ENCODE measurements at places on chromosomes 2 and 18.

GRCh38 chr2:100148883-100149282, 6.5 kb upstream of the AFF3 start:
- no peak for DNase-seq

DNA sequence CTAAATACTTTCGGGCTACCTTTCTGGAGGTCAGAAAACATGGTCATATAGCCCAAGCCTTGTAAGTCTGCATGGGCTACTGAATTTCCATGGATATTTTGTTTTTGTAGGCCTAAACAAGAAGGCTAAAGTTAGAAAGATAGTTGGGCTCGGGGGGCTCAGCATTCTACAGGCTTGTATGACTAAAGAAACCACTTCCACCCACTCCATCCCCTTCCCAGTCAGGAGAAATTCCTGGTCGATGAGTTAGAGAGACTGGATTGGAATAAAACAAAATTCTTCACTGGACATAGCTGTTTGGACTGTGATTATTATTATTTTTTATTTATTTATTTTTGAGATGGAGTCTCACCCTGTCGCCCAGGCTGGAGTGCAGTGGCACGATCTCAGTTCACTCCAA, 539.4 kb upstream of the TNP1 start:
- no peak for DNase-seq

- DNase-seq, result no peak
These were observed 91.6 kb downstream of the BIN1 start for GRCh38 chr2:127015106-127015910.

- no peak for DNase-seq
These were observed 123.7 kb downstream of the MAP4K4 start for GRCh38 chr2:101821059-101821805.

DNA sequence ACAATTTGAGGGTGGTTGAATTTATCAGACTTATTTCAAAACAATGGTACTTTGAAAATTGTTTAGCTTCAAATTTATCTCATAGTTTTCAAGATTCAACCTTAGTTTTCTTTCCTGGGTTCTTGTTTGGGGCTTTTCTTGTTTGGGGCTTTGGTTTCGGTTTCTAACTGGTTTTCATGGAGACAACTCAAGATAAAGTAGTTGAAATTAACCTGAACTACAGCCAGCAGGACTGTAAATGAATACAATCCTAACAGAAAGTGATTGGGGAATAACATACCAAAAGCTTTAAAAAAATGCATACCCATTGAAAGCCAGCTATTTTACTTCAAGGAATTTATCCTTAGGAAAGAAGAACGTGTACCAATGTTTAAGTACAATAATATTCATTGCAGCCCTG, 133.5 kb upstream of the SLC14A2 start:
- DNase-seq, result no peak

DNA sequence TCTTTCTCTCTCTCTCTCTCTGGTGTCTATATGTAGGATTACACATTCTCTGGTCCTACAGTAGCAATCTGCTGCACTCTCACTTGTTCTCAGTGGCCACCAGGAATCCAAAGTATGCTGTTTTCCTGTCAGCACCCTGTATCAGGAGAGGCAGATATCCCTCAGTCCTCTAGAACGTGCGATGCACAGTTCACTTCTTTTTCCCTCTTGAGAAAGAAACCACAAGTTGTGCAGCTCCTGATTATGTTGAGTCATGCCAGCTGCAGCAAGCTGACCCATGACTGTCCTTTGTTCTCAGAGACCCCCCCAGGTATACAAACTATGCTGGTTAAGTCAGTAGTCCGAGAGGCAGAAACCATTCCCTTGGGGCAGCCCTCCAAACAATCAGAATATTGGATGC, 54.6 kb downstream of the LANCL1 start:
- no peak for DNase-seq

- no peak for DNase-seq
These were observed 42.0 kb downstream of the ITGA4 start for GRCh38 chr2:181499231-181499630.

- DNase-seq, result no peak
These were observed 44.3 kb upstream of the TNFRSF11A start for GRCh38 chr18:62280786-62281185.

DNA sequence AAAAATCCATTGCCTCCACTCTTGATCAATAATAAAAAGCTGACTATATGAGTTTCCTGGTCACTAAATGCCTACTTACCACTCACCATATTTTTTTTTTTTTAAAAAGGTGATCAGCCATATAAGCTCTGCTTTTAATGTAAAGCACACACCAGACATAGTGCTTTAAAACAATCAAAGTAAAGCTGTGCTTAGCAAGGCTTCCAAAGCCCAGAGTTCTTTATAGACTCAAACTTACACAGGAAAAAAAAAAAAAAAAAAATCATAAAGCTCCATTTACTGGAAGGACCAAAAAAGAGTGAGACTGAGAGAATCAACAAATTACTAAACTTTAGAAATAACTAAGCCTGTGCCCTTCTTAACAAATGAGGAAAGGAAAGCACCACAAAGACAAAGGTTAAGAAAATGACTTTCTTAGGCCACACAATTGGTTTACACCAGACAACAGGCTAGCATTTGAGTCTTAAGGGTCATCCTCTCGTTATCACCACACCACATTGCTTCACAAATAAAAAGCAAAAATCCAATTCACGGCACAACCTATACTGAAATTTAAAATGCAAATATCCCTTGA, 11.2 kb downstream of the ACVR1 start:
- DNase-seq, result no peak

GRCh38 chr2:128550389-128550788, 231.7 kb upstream of the HS6ST1 start:
- no peak for DNase-seq

DNA sequence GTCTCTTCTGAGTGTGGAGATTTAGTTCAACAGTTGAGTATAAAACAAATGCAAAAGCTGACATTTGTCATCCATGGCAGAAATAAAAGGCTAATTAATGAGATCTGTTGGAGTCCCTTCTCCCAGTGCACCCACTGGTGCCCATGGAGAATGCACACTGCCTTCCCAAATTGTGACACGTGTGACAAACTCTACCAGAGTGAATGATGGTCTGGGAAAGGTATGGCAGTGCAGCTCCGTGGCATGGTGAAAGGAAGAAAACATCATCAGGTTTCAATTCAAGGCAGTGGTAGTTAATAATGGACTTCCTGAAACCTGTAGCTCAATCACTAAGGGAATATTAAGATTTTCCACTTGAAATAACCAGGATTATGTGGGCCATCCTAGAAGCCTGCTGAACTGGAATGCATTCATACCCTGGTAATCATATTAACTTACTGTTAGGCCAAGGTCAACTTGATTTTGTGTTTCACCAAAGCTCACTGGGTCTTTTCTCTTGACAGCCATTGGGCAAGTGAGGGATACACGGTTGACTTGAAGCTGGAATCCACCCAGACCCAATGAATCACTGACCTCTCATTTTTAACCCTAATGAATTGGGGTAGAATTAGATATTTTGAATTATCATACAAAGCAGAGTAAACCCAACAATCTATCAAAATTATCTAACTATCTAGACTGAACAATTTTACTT, 167.6 kb downstream of the AFF3 start:
- no peak for DNase-seq

DNA sequence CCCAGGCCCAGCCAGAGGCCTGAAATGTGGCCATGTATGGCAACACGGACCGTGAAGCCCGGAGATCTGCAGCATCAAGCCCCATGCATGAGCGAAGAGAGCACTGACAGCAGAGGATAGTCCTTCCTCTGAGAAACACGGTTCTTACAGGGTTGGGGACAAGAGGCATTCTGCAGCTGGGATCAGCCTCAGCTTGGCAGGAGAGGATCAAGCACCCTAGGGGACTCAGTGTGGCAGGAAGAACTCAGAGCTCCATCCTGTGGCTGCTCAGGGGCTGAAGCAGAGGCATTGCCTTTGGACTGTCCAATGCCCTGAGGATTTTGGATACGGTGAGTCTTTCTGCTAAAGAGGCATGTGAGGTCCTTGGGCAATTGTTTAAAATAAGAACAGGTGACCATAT, 368.7 kb downstream of the ZNF516 start:
- no peak for DNase-seq

DNA sequence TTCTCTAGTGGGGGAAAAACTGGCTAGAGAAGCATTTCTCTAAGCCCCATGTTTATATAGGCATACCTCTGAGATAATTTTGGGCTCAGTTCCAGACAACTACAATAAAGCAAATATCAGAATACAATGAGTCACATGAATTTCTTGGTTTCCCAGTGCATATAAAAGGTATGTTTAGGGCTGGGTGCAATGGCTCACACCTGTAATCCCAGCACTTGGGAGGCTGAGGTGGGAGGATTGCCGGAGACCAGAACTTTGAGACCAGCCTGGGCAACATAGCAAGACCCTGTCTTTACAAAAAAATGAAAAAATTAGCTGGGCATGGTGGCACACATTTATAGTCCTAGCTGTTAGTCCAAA, 22.2 kb downstream of the TSN start:
- no peak for DNase-seq

DNA sequence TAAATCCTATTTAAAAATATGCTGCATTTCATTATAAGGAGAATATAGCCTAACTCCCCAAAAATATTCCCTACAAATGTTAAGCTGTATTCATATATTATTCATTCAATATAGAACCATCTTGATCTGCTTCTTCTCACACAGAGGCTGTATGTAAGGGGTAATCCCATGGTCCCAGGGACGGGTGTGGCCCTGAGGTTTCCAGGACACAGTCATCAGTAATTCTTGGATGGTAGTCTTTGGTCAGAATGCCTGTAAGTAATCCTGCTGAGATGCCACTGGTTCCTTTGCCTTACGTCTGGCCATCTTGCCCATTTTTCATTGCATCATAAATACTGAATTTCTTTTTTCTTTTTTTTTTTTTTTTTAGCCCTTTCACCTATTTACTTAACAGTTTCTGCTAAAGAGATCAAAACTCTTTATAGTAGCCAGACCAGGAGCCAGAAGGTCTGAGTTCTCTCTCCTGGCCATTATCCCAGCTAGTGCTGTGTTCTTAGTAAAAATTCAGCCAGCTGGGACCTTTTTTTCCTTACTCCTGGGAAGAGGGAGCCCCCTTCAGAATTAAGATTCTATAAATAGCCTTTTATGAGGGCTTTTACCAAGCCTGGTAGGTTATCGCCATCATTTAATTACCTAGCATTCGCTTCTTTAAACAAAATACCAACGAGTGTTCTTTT, 134.9 kb downstream of the SOX11 start:
- DNase-seq, result no peak

DNA sequence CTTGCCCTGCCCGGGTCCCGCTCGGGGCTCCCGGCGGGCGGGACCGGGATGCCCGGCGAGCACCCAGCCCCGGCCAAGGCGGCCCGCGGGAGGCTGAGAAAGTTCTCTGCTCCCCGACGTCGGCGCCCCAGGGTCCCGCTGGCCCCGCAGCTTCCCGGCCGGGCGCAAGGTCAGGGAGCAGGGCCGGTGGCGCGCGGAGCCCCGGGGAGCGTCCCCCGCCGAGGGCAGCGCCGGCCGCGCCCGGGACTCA, 331 bp downstream of the SERPINE2 start:
- DNase-seq, result no peak

- no peak for DNase-seq
These were observed 74.7 kb upstream of the MAP4K3 start for GRCh38 chr2:39511605-39512433.

GRCh38 chr18:5840547-5840946, 54.8 kb downstream of the TMEM200C start:
- no peak for DNase-seq

DNA sequence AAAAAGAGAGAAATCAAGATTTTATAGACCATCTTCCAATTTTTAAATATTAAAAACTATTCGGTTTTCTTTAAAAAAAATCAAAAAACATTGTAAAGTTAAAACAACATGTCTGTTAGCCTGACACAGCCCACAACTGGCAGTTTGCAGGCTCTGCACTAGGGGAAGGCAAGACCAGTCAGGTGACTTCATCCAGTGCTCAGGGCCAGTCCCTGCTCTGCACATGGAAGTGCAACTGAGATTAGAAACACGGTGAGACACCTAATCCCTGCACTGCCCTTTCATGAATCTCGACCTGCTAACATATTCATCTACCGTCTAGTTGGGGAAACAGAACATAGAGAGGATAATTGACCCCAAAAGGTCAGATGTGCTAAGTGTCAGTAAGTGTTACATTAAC, 135.2 kb downstream of the BARD1 start:
- DNase-seq, result no peak

GRCh38 chr2:240868286-240869108, at the start of gene AGXT:
AGXT (plus strand) TSS chr2:240868824; CDS start chr2:240868866, 42 bp downstream.
- no peak for DNase-seq
